ENCODE measurements at places on chromosomes 3 and 15.

DNA sequence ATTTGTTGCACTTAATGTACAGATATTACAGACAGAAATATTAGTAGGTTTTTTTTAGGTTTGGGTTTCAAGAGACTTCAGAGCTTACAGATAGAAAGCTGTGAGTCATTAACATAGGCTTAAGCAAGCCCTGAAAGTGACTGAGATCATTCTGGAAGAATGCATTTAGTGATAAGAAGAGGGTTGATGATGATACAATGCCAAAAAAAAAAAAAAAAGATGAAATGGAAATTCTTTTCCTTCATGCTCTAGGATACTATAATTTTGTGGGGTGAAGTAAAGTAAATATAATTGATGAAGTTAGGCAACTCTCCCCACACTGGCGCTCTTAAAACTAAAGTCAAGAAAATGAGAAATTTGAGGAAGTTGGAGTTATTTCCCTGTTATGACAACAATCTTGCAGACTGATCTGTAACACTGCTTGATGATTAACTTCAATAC lies 169.4 kb upstream of the ZNF385D start:
- DNase-seq = no peak

- DNase-seq = no peak
These were observed 1.3 kb downstream of the SLC7A14 start for GRCh38 chr3:170584585-170585007.

- no peak for DNase-seq
These were observed 14.1 kb downstream of the MGLL start for GRCh38 chr3:127808197-127808596.

- DNase-seq = no peak
These were observed 52.8 kb downstream of the LSM3 start for GRCh38 chr3:14231145-14231990.

DNA sequence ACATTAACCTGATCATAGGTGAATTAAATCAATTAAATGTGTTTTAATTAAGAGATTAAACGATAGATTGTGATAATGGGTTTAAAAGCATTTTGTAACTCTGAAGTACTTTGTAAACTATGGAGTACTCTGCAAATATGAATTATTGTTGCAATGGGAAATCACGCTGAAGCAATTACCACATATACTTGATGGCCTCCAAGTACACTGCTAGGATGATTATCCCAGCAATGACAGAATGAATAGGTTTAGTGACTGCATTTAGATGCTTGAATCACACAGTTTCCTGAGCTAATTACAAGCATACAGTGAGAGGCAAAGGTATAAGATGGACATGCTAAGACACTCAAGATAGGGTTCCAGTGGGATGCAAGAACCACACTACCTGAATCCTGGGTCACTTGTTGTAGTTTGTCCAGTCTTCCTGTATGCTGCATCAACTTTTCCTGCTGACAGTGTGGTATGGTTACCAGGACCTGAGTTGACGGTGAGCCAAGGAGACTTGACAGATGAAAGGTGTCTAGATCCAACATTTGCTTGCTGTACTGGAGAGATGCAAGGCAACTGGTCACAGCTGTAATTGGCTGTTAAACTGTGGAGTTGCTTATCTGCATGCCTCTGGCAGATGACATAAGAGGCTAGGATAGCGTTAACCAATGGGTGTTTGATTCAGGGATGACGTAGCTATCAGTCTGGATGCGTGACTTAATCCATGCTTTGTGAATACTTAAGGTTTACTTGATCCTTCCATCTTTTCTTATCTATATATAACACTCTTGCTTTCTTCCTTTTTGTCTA lies 38.0 kb downstream of the RNF13 start:
- no peak for DNase-seq

DNA sequence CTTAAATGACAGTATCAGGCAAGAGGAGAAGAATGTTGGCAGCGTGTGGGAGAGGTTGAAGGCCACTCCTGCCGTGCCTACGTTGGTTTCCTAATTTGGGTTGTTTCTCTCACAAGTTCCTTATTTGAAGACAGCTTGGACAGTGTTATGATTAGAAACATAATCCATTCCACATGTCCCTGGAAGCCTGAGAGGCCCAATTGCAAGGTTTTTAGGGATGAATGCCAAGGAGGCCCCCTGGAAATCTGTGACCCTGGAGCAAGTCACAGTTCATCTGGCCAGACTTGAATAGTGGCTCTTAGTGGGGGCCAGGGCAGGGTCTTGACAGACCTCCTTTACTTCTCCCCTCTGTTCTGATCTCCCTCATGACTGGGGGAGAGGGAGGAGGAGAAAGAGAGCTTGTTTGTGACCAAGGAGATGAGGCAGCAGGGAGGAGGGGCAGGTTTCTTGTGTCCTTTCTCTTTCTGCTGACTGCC lies 584.4 kb upstream of the TBL1XR1 start:
- no peak for DNase-seq

DNA sequence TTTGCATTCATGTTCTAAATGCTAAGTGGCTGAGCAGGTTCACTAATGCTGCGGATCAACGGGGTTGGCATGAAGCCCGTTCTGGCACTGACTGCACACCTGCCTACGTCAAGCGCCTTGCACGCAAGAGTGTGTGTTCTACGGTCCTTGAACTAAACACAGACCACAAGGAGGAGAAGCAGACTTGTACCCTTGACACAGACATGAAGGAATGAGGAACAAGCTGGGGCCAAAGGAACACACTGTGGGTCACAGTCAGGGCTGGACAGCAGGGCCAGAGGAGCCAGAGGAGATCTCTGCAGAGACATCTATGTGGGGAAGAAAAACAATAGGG lies 48.0 kb upstream of the LDHAL6B start:
- no peak for DNase-seq

DNA sequence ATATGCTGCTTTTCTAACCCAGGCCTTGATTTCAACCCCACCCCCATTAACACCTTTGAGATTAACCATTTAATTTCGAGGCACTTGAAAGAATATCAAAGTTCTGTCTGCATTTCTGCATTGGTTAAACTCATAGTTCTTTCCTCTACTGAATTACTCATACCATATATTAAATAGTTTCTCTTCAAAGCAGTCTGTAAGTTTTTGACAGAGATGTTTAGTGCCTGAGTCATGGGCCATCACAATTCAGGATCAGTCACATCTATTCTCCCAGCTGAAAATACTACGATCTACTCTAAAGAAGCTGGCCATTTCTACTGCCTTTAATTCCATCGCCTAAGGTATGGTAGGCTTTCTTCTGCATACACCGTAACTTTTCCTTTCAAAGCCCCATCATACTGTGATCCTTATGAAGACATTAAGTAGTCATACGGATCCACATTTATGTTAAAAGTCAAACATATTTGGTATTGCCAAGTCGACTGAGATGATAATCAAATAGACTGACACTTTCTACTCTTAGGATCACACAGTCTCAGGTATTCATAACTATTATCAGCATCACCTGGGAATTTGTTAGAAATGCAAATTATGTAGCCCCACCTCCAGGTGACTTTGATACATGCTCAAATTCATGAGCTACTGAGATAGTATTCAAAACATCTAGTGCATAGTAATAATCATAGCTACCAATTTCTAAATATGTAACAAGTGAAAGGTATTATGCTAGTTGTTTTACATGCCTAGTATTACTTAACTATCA lies 489.4 kb upstream of the IL12A start:
- DNase-seq = no peak

DNA sequence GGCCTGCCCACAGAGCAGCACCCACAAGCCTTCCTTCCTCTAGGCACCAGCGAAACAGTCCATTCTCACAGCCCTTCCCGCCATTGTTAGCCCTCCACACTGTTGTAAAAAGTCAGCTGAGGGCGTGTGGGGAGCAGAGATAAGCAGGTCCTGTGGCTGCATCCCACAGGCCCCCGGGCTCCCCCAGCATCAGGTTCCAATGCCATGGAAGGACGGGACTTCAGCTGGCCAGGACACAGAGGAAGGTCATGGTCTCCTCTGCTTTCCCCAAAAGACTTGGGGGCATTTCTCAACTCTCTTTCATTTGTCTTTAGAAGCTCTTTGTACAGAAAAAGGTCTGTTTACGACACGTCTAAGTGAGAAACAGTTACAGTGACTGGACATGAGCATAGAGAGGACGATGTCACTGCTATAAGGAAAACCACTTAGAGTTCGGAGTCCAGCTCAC lies 85.2 kb upstream of the HERC1 start:
- no peak for DNase-seq

DNA sequence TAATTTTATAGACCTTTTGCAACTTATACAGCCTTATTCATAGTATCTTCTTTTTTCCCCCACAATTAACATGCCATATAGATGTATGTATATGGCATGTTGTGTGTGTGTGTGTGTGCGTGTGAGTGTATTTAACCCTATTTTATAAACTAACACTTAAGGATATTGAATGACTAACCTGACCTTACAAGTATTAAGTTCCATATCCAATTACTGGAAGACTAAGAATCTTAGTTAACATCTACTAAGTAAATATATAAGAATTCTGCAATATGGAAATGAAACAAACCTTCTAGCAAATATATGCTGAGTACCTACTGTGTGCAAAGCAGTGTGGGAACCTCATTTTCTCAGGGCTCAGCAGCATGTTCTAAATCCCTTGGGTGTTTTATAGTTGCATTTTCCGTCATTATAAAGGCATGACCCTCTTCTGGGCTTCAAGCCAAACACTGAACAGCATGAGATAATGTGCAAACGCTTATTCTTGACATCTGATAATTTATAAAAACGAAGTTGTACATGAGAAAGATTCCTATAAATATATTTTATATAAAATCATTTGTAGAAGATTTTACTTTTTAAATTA lies 105.5 kb downstream of the NLGN1 start:
- no peak for DNase-seq

DNA sequence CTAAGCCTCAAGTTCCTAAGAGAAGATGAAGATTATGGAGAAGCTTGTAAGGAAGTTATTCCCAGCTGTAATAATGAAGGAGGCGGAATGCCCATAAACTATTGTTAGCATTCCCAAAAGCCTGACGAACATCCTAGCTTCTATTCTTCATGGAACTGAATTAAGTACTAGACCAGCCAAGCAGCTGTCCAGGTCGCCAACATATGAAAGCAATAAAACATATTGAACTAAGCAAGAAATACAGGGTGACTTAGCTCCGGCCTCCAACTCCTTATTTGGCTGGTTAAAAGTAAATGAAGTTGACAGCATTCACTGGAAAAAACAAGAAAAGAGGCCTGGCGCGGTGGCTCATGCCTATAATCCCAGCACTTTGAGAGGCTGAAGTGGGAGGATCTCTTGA lies 174.0 kb upstream of the TPM1 start:
- no peak for DNase-seq

GRCh38 chr3:6921066-6921465 lies 60.2 kb downstream of the GRM7 start:
- DNase-seq = no peak

DNA sequence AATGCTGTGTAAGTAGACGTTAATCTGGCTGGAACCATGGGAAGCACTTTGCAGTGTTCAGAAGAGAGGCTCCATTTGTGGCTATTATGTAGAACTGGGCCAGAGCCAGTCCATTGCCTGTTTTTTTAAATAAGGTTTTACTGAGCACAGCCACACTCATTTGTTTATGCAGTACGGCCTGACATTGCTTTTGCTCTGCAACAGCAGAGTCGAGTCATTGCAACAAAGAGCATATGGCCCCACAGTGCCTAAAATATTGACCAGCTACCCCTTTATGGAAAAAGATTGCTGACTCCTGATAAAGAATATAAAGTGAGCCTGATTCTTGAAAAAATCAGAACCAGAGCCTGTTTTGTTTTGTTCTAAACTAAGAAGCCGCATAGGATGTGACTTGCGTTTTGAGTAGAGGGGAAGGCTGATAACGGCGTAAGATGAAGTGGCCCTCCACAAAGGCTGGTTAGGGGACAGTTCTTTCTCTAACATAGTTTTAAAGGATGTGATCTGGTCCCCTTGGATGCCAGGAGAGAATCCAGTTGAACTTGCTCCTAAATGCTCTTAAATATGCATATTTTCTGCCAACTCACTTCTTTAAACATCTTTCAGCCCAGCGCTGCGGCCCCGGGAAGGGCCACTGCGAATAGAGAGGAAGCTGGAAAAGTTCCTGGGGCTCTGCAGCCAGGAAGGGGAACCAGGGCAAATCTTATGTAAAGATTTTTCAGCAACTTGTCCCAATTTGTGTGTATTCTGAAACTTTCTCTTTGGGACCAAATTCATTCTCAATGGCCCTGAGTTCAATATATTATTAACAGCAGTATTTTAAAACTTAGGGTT lies 64.5 kb downstream of the GLDN start:
- no peak for DNase-seq

DNA sequence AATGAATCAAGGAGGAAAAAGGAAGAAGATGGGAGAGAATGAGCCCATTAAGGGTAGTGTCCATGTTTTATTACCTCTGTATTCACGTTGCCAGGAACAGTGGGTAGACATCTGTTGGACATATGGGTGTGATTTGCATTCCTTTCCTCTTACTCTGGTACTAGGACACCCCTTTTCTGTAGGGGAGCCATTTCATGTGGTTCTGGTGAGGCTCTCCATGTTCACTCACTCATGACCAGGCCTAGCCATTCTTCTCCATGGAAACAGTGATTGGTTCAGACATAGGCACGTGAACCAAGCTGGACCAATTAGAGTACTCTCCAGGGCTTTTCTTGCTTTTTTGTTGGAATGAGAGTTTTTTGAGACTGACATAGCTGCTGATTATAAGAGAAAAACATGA lies 39.6 kb upstream of the PDCD6IP start:
- no peak for DNase-seq

DNA sequence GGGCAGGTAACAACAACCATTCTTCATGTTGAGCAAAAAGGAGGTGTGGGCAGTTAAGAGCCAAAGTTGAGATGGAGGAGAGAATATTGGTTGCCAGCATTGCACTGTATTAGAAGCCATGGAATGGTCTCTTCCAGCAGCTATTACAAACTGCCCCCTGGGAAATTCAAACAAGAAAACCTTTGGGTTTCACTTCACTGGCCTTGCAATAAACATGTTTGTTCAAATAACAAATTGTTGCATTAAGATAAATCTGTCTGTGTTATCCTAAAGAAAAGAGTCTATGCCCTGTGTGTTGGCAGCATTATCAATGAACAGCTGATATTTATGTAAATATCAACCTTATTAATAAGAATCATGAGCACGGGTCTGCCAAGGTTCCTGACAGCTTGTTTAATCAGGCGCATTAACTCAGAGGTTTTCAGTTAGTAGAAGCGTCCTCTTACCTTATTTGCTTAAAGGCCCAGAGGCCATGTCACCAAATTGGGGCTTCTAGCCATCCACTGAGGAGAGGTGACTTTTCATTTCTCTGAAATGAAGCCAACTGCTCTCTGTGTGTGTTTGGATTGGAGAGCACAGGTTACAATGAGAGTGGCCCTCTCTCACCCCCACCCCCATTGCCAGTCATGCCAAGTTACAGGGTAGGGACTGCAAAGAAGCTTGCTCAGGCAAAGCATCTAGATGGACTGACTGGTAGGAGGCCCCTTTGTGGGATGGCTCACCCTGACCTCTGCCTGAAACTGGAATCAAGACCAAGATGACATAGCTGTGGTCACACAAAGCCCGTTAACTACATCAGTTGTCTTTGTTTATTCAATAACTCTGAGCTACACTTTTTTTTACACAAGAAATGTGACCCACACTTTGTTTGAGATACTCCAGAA lies 10.5 kb downstream of the FILIP1L start:
- no peak for DNase-seq

GRCh38 chr15:68517285-68517761 lies 61.5 kb upstream of the CORO2B start:
- DNase-seq = no peak

- no peak for DNase-seq
These were observed 20.6 kb upstream of the NEO1 start for GRCh38 chr15:73031648-73032047.

Data from naive B cell (primary cell).